Stimulated activated naive CD4-positive, alpha-beta T cell (primary cell): ENCODE measurements at places on chromosomes 7 and 10.

DNA sequence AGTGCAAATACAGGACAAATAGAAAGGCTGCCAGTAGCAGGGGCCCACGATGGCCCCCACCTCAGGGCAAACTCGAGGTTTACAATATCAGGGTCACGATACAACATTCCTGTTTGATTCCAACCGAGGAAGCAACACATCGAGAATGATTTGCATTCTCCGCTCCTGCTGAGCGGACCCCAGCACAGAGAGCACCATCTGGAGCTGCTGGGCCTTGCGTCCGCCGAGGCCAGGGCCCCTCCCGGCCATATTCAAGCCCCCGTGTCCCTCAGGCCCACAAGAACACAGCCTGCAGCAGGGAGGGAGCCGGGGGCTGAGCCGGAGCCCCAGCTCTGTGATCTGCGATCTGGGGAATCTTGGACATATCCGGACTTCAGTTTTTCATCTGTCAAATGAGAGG lies 84.3 kb downstream of the PRKAG2 start:
- DNase-seq: no peak

DNA sequence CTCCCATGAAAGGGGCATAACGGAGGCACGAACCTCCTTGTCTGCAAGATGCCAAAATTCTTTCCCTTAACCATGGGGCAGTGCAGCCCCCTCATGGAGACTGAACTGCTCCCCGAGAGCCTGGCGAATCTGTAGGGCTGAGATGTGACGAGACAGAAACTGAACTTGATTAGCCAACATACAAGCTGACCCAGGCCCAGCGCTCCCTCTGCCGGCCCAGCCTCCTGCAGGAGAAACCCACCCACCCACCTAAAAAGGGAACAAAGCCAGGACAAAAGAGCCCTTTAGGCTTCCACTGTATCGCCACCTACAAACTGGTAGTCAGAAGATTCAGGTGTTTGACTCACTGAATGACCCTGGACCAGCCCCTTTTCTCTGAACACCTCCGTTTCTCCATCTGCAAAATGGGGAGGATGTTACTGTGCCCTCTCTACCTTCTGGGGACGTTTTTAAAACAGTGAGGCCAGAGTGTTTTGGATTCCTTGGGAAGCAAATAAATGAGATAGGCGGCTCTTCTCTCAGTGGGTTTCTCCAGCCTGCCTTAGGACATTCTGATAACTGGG lies 58.4 kb downstream of the C10orf105 start:
- DNase-seq: no peak

DNA sequence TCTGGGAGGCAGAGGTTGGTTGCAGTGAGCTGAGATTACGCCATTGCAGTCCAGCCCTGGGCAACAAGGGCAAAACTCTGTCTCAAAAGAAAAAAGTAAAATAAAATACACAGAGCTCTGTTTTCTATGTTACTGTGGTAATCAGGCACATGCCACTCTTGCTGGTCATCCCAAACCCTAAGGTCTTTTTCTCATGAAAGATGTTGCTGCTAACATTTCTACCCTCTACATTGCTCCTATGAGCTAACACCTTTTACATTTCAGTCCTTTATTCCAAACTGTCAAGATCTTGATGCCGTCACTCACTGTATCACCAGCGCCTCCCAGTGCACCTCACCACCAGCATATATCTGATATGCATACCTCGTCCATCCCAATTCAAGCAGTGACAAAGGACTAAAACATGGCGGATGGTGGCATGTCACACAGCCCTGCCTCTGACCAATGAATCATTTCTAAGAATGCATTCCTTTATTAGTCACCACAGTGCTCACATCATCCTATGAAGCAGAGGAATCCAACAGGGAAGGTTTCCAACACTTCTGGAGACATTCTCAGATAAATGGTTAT lies 4.3 kb downstream of the DAGLB start:
- DNase-seq: no peak

- DNase-seq: no peak
Measured at GRCh38 chr7:29084832-29085231, 61.5 kb downstream of the CPVL start.

- DNase-seq: peak; percentile 85
Measured at GRCh38 chr10:110212119-110213006, 5.0 kb downstream of the MXI1 start.

GRCh38 chr10:31262672-31263071 lies 56.3 kb upstream of the ZEB1 start:
- DNase-seq: no peak
